ENCODE measurements at places on chromosomes 6 and 20.

- no peak for DNase-seq
Measured at GRCh38 chr6:128595544-128595943, 75.1 kb upstream of the PTPRK start.

- no peak for DNase-seq
Measured at GRCh38 chr6:139568151-139568955, 193.9 kb upstream of the CITED2 start.

DNA sequence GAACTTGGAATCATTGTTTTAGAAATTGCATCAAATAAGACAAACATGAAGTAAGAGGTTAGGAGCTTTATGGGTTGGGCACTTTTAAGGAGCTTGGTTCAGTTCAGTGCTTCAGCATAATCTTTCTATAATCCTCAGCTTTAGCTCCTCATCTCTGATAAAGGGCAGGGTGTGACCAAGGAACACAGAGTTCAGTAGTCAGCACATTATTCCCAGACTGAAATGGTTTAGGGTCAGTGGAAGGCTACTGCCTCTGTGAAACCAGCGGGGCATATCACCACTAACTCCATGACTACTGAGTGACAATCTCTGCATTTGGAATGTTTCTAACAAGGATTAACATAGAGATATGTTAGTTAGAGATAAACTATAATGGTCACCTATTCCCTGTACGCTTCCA is 36.9 kb downstream of the CRYBG1 start:
- DNase-seq, result no peak

GRCh38 chr20:63636752-63637628 is 10.1 kb upstream of the GMEB2 start:
- no peak for DNase-seq

All from CD4-positive, alpha-beta T cell treated with Interleukin-4 for 1 hour (primary cell).